ENCODE measurements at places on chromosomes 12 and 14.
A peak's percentile ranks its signal among the peaks of the same experiment; 100 is the strongest.

DNA sequence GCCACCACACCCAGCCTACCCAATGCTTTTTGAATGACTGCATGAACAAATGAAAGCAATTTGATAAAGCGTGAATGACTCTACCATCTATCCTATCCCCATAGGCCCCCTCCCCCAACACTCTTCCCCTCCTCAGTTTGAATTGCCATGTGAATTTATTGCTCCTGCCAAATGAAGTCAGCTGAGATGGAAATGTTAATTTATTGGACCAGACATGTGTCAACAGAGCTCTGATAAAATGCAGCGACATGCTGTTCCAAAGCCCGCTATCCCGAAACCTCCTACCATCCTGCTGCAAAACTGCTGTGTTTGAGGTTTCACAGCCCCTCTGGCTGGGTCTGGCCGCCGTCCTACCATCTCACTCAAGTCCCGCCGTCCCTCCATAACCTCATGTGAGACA, 360.5 kb downstream of the CACNA1C start:
- no peak for DNase-seq

GRCh38 chr12:117980616-117981015, 11.8 kb upstream of the KSR2 start:
- no peak for DNase-seq

DNA sequence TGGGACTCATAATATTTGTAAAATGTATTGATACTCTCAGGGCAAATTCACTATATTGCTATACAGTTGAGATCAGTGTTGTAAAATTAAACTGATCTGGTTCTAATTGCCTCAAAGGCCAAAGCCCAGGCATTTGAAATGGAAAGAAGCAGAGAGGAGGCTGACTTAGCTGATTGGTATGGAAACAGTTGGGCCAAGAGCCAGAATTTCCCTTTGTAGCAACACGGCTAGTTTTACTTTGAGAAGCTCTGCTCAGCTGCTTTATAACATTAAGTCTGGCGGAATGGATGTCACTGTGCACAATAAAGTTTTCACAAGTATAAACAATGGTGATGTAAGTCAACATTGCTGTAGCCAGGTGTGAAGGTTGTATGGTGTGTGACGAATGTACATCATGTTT, 186.4 kb downstream of the MSRB3 start:
- no peak for DNase-seq

DNA sequence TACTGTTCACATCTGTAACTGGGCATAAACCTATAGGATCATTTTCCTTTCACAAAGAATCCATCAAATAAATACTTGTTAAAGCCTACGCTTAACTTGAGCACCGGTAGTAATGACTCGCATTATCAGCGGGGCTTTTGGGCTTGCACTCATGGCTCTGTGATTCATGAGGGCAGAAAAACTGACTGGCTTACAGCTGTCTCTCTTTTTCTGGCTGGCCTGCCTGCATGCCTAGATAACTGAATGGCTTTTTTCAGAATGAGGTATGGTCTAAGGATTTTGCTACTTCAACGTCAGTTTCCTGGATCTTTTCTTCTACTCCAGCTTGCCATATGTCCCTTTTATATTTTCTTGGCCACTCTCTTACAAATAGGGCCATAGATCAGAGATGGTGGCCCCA, 531.1 kb downstream of the NRXN3 start:
- DNase-seq: no peak

GRCh38 chr14:96060186-96060933, 21.2 kb downstream of the C14orf132 start:
- no peak for DNase-seq

GRCh38 chr14:71960494-71961353, 28.5 kb downstream of the RGS6 start:
- no peak for DNase-seq

- DNase-seq: peak; percentile 16
Measured at GRCh38 chr12:51323966-51324895, at the start of gene BIN2. TSS of gene BIN2 (minus strand) at chr12:51324174. CDS start at chr12:51324102, 72 bp downstream.

- DNase-seq: no peak
Measured at GRCh38 chr12:47705229-47705565, 633 bp downstream of the RPAP3 start.

- DNase-seq: no peak
Measured at GRCh38 chr12:66380769-66381535, 78.7 kb downstream of the HELB start.

GRCh38 chr12:39327510-39327909, 115.4 kb downstream of the KIF21A start:
- DNase-seq: no peak

- DNase-seq: no peak
Measured at GRCh38 chr14:74190927-74191575, 48.2 kb upstream of the VSX2 start.

GRCh38 chr12:117189725-117190209, 503 bp downstream of the FBXO21 start:
- DNase-seq: peak; percentile 40

DNA sequence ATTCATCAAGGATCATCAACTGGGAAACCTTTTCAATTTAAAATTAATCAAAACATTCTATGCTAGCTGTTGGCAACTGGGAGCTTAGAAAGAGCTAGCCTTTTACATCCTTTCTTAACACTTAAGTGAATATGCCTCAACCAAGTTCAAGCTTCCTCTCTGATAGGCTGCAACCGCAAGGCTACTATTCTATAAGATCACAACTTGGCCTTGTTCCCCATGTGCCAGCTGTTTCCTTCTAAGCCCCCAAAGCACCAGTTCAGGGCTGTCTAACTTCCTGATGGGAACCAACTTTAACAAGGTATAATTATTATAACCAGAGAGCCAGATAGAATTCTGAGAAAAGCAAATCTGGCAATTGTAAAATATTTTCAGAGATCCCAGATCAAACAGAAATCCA, 37.0 kb downstream of the KCNC2 start:
- DNase-seq: no peak

DNA sequence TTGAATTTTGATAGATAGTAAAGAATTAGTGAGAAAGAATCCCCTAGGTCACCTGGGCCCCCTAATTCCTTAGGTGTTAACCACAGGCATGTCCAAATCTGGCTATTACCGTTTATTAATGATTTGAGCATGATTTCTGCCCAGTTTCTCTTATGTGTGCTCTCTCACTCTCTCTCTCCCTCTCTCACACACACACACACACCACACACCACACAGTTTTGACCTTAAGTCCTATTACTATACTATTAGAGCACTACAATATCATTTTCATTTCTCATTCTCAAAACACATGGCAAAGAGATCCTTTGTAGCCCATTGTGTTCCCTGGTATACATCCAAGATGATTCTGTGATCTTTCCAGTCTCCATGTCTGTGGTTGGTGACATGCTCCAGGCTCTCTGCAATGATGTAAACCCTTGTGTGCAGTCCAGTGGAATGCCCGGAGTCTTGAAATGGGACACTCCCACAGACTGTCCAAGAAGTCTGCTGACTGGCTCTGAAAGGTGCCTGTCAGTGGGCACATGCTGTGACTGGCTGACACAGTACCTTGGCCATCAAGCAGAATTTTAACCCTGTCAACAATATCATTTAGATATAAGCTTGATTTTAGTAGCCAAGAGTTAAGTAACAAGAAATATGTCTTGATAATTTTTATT, 96.2 kb downstream of the FIGNL2 start:
- DNase-seq: no peak

- peak; percentile 100 for DNase-seq
Measured at GRCh38 chr12:113221181-113221996, at the start of gene TPCN1. TSS of gene TPCN1 (plus strand) at chr12:113221464. CDS start at chr12:113226853, 5,389 bp downstream.

- peak; percentile 95 for DNase-seq
Measured at GRCh38 chr14:53956427-53957201, at the start of gene BMP4. TSS of gene BMP4 (minus strand) at chr14:53956825. CDS start at chr14:53952222, 4,603 bp downstream.

DNA sequence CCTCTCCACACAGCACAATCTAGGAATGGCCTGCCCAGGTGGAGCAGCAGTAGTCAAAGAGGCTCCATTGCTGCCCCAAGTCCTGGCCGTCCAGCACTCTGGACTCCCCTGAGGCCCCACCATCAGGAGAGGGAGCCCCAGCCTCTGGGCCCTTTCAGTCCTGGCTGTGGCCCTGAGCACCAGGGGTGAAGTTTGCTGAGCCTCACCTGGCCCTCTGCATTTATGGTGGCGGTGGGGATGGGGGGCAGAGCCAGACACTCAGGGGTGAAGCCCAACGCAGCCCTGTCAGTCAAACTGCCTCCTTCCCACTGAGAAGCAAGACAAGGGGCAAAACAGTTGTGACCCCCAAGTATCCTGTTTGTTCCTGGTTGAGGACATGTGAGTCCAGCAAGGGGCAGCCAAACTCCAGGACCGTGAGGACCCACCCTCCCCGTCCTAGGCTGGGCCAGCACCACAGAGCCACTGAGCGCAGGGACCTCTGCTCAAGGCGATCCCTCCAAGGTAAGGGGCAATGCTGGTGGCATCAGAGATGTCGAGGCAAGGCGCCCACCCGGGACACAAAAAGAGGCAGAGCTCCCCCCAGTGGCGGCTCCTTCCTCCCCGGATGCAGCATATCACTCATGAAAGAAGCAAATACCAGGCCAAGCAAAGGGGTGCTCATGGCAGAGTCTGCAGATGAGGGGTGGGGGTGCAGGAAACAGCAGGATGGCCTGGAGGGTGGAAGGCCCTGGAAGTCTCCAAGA, 4.8 kb upstream of the AMN start:
- DNase-seq: peak; percentile 84

DNA sequence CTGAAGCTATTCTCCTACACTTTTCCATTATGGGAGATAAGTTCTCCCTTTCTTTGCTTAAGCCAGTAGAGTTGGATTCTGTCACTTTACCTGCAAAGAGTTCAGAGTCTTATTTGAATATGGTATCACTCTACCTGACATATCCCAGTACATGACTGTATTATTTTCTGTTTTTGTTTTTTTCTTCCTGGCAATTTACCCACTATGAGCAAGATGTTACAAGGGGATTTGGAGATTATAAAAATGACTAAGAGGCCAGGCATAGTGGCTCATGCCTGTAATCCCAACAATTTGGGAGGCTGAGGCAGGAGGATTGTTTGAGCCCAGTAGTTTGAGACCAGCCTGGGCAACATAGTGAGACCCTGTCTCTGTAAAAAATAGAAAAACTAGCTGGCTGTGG, 46.4 kb upstream of the CHST11 start:
- no peak for DNase-seq

DNA sequence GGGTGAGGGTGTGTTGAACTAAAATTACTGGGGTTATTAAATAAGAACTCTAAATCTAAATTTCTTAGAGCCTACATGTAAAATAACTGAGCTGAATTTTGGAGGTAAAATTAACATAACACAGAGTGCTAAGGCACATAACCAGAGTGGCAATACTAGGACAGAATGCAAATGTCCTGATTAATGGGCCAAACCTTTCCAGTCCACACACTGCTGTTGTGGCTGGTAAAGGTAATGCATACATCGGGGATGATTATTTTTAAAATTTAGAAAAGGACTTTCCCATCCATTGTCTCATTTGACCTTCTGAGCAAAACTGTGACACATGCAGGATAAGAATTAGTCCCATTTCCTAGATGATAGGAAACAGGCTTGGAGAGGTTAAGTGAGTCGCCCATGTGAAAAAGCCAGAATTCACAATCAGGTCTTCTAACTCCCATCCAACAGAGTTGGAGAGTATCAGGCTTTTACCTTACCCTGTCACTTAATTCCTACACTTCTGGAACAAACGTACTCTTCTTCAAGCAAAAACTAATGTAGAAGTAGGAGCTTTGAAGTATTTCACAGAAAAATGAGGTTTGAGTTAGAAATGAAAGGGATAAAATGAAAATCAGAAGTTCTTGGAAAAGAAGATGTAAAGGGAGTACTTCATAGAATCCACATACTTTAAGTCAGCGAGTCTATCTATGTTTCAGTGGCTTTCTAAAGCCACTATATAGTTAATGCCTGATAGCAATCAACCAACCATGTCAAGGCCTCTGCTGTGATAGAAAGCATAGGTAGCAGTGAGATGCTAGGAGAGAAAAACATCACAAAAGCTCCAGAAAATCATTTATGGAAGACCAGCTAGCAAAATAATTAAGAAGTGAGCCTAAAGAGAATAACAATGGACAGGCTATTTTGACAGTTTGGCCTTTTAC, 334.9 kb upstream of the DIO2 start:
- no peak for DNase-seq

DNA sequence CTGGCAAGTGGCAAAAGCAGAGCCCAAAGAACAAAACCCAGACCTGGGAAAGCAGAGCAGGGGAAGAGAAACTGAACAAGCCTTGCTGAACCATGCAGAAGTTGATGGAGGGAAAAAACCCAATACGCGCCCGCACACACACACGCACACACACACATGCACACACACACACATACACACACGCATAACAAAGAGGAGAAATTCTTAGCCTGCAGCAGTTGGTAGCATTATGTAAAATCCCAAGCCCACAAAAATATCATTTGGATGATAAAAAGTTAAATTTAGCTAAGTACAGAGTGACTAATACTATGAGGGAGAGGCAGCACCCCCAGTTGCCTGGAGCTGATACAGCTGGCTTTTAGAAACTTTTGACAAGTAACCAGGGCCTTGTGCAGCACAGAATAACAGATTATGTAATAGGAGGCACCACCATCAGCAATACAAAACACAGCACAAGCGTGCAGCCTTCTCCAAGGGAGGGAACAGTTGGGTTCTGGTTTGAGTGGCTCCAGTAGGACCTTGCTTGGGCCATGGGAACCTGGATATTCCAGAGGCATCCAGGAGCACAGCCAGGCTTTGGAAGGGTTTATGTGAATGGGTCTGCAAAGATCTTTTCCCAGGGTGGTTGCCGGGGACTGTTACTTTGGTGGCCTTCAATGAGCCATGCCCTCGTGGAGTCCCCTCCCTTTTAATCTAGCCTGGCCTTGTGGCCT, 35.3 kb downstream of the PITPNM2 start:
- DNase-seq: no peak

GRCh38 chr14:41605550-41606281, 960 bp upstream of the LRFN5 start:
- peak; percentile 76 for DNase-seq

DNA sequence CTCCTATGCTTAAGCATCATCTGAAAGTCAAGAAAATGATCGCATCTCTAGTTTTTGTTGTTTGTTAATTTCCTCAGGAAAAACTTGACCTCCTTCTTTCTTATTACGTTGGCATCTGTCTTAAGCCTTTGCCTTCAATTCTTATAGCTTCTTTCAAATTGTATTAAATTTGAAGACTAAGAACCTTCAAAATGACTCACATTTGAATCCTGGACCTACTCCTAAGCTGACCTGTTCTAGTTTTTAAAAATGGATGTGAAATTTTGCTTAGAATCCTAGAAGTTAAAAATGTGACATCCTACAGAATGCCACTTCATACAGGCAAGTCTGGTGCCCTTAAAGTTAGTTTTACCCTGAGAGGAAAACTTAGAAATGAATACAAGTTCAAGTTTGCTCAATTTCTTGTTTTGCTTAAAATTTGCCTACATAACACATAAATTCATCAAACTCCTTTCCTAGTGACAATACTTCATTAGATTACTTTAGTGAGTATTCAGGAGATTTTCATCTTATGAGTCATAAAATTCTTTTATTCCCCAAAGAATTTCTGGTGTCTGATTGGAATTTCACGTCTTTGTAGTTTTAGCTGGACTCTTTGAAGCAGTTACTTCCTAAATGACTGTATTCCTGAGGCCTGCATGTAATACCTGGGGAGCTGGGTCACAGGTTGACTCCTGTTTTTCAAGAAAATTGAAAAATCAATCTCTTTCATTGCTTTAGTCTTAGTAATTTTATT, 152.3 kb downstream of the MSRB3 start:
- DNase-seq: no peak
